HuH-7.5 (cell line): ENCODE measurements at places on chromosomes 11 and 22.
A peak's percentile ranks its signal among the peaks of the same experiment; 100 is the strongest.

DNA sequence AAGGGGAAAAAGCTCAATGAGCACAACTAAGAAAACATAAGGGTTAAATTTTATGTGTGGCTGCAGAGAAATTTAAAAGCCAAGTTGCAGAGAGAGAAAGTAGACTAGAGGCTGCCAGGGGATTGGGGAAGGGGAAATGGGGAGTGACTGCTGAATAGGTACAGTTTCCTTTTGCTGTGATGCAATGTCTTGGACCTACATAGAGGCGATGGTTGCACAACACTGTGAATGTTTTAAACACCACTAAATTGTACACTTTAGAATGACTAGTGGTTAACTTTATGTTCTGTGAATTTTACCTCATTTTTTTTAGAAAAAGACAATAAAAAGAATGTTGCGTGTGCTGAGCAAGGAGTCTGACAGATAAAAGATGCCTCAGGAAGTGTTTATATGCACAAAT is 36.5 kb downstream of the TENM4 start:
- DNase-seq = no peak

GRCh38 chr11:129743112-129743815 is 72.4 kb upstream of the TMEM45B start:
- no peak for DNase-seq

DNA sequence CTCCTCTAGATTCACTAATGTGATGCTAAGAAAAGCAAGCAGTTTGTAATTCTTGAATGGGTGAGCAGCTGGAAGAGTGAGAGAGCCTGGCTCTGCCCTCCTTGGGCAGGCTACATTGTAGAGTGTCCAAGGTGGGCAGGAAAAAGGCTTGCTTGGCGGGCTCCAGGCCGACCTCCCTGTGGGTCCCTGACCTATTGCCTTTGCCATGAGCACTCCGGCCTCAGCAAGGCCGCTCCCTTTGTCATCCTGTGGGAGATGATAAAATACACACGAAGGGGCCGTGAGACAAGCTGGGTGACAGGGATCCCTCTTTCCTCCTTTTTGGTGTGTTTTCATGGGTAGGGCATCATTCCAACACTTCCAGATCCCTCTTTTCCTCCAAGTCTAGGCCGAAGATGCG is 41.8 kb downstream of the TIMP3 start:
- no peak for DNase-seq

GRCh38 chr11:3144296-3145205 is 20.6 kb downstream of the OSBPL5 start:
- DNase-seq = no peak

DNA sequence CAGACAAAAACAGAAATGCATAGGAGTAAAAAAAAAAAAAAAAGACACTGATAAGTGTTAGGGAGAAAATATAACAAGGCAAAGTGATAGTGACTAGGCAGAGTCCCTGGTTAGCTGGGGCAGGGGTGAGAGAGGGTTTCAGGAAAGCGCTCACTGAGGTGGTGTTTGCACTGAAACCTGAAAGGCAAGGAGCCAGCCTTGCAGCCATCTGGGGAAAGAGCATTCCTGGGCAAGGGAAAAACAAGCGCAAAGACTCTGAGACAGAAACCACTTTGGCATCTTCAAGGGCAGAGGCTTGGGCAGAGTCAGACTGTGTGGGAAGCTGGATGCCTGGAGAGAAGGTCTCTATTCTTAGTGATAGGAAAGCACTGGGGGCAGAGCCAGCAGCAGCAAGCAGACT is 14.5 kb downstream of the CLMP start:
- DNase-seq = no peak

DNA sequence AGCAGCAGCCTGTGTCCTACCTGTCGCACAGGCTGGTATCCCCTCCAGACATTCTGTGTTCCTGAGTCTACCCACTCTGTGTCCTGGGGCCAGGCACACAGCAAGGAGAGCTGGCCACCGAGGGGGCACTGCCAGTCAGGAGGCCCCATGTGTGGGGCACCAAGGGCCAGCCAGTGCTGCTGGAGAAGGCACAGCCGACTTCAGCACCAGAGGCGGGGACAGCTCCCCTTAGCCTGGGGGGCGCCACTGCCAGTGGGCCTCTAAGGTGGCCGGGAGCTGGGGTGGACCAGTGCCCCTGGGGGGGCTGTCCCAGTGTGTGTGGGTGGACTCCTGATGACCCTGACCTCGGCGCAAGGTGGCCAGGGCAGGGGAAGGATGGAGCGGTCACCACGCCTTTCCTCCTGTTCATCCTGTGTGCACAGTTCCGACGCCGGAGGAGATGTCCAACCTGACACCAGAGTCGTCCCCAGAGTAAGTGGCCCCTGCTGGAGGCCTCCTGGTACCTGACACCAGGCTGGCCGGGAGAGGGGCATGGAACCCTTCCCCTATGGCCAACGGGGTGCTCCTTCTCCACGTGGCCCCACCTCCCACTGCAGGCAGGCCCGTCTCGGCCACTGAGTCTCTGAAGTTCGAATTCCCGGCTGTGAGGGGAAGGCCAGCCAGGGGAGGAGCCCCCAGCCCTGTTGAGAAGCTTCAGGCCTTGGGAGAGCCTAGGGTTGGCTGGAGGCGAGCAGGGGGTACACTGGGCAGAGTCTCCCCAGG is 35.4 kb downstream of the MOB2 start:
- no peak for DNase-seq

- no peak for DNase-seq
Observed at GRCh38 chr11:130390071-130390758, 38.2 kb downstream of the ADAMTS8 start.

GRCh38 chr22:34427436-34427835 is 507.2 kb upstream of the LARGE1 start:
- DNase-seq = no peak

DNA sequence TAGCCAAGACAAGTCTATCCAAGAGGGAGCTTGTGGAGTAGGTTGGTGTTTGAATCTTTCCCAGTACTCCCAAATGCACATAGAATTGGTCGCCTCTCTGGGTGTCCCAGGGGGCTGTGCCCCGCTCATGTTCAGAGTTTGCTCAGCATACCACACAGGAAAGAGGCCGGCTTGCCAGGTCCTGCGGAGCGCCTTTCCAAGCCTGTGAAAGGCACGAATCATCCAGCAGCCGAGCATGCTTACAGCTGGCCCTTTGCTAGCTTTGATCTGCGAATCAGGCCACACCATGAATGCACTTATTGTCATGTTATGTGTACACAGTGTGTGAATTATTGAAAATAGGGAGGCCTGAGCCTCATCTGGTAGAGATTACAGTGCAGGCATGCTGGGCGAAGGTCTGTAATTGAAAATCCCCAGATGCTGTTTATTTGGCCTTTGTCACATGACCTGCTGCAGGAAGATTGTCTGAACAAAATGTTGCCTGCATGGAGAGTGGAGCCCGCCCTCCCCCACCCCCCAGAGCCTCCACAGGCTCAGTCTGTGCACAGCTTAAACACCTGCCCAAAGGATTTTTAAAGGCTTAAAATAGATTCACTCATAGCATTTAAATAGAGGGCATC is 163.3 kb upstream of the RASSF10 start:
- peak; percentile 23 for DNase-seq

- DNase-seq = no peak
Observed at GRCh38 chr11:105589346-105589745, 20.5 kb upstream of the GRIA4 start.

- DNase-seq = no peak
Observed at GRCh38 chr22:31333641-31334040, 12.5 kb downstream of the PATZ1 start.

DNA sequence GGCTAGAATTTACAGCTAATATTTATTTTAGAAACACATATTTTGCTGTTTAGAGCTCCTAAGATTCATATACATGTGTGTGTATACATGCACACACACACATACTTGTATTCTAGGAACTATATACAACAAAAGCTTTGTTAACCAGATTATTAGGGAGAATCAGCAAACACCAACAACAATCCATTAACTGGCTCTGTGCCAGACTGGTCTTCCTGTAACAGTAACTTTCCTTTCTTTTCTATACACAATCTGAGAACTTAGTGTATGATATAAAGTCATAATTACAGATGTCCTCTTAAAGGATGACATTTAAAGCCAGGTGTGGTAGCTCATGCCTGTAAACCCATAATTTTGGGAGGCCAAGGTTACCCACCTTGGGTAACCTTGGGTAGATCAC is 49.5 kb upstream of the CLNS1A start:
- no peak for DNase-seq

DNA sequence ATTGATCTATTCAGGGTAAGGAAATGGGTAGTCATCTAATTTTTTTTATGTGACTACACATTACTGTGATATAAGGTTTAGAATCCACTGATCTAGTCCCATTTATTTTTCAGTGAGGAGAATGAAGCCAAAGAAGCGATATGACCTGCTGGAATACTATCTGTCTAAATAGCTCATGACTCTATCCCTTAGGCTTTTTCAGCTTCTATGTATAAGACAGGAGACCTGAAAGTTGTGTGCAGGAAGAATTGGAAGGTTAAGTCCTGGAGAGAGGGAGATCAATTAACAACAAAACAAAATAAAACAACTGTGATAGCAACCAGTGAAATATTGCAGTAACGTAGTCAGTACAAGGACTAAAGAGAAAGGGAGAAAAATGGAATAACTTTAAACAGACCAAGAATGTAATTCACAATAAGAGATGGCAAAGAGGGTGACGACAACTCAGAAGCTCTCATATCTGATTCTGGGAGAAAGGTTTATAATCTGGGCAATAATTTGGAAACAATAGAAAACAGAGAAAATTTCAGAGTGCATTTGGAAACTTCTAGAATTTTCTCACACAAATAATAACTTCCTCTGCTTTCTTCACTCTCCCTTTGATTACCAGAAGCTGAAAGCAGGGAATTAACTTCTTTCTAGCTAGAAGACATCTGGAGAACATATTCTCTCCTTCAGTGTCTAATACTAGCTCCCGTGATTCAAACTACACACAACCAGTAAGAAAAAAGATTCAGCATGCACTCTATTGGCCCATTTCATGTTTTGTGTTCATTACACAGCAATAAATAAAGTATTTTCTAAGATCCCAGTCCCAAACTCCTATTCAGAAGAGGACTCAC is 19.2 kb upstream of the CASP12 start:
- no peak for DNase-seq

- DNase-seq = no peak
Observed at GRCh38 chr11:67278939-67279588, 10.0 kb upstream of the ANKRD13D start.

GRCh38 chr22:48099671-48100070 is 1337.2 kb downstream of the TBC1D22A start:
- no peak for DNase-seq

GRCh38 chr11:102783720-102784119 is 3.3 kb upstream of the MMP10 start:
- DNase-seq = no peak

DNA sequence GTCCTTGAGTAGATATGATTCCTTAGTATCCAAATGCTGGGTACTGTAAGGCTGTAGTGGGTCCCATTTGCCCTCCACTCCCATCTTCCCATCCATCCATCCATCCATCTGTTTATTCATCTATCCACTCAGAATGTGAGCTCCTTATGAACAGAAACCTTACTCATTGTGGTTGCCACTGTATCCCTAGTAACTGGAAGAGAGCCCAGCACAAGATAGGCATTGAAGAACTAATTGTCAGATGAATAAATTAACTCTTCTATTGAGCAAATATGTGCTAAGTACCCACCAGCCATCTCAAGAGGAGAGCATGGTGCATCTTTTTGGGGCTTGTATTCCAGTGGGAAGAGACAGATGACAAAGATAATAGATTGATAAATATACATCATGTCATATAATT is 86.4 kb upstream of the SEZ6L start:
- DNase-seq = no peak

GRCh38 chr11:69088676-69089146 is 40.0 kb downstream of the TPCN2 start:
- DNase-seq = peak; percentile 100

GRCh38 chr11:23310276-23310675 is 450.0 kb upstream of the CCDC179 start:
- DNase-seq = no peak

DNA sequence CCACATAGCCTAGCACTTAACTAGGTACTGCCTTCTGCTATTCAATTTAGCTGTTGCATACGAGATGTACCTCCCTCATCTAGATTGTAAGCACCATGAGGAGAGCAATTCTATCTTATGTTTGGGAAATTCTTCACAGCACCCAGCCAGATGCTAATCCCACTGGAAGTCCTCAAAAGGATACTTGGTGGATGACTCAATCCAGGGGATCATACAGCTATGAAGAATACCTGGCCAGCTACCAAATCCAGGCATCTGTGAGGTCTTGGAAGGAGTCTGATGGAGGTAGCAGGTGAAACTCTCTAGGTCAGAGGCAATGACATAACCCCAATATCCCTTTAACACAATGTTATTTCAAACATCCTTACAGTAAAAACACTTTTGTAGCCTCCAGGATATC is 167.8 kb upstream of the NCAM1 start:
- DNase-seq = no peak

GRCh38 chr22:30695871-30696655 is 1.4 kb downstream of the OSBP2 start:
- DNase-seq = no peak

GRCh38 chr11:4433856-4434255 is 15.2 kb upstream of the OR52K2 start:
- no peak for DNase-seq

DNA sequence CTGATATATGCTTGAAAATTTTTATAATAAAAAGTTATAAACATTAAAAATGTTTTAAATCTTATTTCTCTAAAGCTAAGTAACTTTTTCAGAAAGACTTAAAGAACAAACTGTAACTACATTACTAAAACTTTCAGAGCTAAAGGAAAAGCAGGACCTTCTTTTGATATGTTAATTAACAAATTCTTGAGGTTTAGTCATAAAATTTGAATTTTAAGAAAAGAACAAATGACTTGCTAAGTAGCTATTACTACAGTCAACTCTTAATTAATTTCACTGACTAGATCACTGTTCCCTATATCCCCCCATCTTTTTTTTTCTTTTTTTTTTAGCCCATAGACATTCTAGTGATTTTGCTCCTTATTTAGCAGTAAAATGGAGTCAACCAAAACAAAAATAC is 344.4 kb downstream of the LRRC4C start:
- no peak for DNase-seq

GRCh38 chr11:129592191-129592590 is 216.5 kb downstream of the BARX2 start:
- DNase-seq = no peak

DNA sequence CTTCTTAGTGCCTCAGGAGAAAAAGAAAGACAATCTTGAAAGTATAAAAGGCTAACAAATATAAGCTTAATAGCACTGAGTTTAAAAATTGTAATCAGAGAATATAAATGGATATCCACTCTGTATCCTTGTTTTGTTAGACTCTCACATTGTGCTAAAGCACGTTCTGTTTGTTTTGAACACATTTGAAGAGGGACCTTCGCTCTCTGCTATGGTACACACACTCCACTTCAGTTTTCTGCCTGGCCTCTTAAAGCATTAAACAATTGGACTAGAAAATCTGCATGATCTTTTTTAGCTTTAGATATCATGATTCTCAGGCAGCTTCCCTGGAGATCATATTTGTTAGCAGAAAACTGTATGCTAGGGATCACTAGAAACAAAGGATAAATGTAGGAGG is 40.3 kb upstream of the PGR start:
- DNase-seq = no peak

GRCh38 chr11:12864316-12865156 is 144.6 kb upstream of the RASSF10 start:
- no peak for DNase-seq

- no peak for DNase-seq
Observed at GRCh38 chr22:45572444-45572843, 69.8 kb downstream of the FBLN1 start.
